ENCODE measurements at places on chromosomes 7 and 10. TPM values are rescaled to one million over a fixed set of nuclear protein-coding genes. Genes with fewer than 3 reads are reported as not detected.

CC2D2B gene
- not detected for total RNA-seq

DNA sequence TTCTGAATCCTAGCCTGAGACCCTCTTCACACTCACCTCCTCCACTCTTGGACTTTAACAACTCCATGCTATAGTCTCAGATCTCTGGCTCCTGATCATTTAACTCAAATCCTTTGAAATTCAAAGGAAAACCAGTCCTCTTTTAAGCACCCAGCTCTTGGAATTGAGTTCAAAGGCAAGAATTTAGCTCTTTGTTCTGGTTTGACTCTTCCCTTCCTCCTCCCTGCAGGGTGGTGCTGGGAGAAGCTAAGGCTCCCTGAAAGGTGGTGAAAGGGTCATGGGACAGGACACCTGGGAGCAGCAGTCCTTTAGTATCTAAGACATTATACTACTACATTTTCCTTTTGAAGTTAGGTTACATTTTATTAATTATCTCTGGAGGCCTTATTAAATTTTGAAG lies 259.4 kb downstream of the CCSER2 start:
- no peak for DNase-seq

DNA sequence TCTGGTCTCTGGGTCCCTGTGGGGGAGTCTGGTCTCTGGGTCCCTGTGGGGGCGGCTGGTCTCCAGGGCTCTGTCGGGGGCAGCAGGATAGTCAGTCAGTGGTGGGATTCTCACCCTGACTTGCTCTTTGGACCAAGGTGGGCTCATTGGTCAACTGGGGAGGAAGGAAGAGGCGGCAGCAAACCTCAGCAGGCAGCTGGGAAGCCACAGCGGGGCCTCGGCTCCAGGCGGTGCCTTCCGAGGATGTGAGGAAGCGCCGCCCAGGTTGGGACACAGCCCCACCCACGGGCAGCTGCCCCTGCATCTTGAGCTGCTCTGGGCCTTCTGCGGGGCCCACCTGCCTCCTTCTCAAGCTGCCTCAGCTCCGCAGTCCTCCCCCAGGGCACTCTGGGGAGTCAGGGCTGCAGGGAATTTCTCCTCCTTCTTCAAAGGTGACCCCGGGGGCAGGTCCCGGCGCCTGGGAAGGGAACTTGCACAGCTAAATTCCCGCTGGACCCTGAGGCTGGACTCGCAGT lies 20.4 kb upstream of the KNDC1 start:
- DNase-seq: no peak

- DNase-seq: no peak
These were observed 127.1 kb downstream of the GATA3 start for GRCh38 chr10:8181496-8182157.

Measured in M059J (cell line).